Right renal pelvis (tissue), 4 donors: ENCODE measurements at places on chromosomes 13 and 19. TPM values are rescaled to one million over a fixed set of nuclear protein-coding genes. Genes with fewer than 3 reads are reported as not detected.

COMP gene
- polyA plus RNA-seq: 0.09 TPM

ADGRE3 gene
- 0.11 TPM for polyA plus RNA-seq

TTC9B gene
- 0.10 TPM for polyA plus RNA-seq

RYR1 gene
- 5.0 TPM for polyA plus RNA-seq

KHSRP gene
- 297 TPM for polyA plus RNA-seq

BEST2 gene
- polyA plus RNA-seq: 0.12 TPM

CYP2A6 gene
- not detected for polyA plus RNA-seq
